ENCODE measurements at places on chromosomes 16 and 17.

DNA sequence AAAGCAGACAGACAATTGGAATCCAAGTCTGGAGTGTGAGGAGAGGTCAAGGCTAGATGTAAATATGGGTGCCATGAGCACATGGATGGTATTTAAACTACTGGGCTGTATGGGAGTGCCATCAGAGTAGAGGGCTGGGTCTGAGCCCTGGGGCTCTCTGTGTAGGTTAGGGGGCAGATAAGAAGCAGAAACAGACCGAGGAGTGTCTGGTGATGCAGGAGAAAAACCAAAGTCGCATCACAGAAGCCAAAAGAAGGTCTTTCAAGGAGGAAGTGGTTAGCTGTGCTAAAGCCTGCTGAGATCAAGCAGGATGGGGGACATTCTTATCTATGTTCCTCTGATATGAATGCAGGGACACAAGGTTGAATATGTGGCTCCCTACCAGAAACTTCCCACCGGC, 1.9 kb downstream of the TSEN54 start:
- DNase-seq, result no peak

GRCh38 chr16:71846431-71846830, 655 bp downstream of the ATXN1L start:
- peak; percentile 39 for DNase-seq

DNA sequence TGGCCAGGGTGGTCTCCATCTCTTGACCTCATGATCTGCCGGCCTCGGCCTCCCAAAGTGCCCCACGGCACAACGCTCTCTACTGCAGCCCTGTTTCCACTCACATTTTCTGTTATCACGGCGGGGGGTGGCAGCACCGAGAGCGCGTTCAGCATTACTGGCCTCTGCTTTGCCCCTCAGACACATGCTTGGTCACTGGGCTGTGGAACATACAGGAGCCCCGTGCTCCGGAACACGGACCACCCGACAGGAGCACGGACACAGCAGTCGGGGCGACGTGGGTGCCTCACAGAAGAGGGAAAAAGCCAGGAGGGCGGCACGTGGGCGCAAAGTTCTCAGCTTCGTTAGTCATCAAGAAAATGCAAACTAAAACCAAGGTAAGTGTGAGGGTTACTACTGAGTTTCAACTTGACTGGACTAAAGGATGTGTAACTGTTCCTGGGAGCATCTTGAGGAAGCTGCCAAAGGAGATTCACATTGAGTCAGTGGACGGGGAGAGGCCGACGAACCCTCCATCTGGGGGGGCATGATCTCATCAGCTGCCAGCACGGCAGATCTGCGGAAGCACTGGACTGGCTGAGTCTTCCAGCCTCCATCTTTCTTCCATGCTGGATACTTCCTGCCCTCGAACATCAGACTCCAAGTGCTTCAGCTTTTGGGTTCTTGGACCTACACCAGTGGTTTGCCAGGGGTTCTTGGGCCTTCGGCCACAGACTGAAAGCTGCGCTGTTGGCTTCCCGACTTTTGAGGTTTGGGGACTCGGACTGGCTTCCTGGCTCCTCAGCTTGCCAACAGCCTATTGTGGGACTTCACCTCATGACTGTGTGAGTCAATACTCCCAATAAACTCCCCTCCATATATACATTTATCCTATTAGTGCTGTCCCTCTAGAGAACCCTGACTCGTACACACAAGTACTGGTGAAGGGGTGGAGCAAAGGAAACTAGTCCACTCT, 106.8 kb downstream of the ZNF778 start:
- DNase-seq, result peak; percentile 66

GRCh38 chr16:67953641-67954375, 9.9 kb upstream of the LCAT start:
- DNase-seq, result no peak

GRCh38 chr16:4309102-4309832, 6.6 kb upstream of the GLIS2 start:
- no peak for DNase-seq

- peak; percentile 72 for DNase-seq
These were observed 61.8 kb downstream of the SMG6 start for GRCh38 chr17:2241823-2242222.

DNA sequence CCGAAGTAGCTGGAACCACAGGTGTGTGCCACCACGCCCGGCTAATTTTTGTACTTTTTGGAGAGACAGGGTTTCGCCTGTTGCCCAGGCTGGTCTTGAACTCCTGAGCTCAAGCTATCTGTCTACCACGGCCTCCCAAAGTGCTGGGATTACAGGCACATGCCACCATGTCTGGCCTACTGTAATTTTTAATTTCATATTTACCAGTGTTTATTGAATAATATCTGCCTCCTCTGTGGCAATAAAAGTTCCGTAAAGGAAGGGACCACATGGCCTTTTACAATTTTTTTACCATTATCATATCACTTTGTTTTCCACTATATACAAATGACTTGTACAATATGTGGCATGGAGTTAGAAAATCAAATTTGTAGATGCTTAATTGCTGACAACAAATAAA, 7.8 kb downstream of the USP31 start:
- no peak for DNase-seq

DNA sequence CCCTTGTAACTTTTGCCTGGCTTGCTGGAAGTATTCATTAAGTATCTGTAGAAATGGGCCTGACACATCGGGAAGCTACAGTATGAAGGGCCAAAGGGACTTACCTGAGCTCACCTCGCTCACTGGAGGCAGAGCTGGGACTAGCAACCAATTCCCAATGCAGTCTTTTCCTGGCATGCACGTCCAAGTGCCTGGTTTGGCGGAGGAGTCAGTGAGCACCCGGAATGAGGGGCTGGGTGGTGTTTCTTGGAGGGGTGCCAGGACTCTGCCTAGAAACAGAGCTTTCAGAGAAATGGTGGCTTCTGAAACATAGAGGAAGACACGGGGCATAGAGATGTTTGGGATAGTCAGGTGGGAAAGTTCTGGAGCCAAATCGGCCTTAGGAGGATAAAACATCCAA, 18.4 kb upstream of the GPRC5C start:
- DNase-seq, result no peak

GRCh38 chr16:56852401-56852730, 12.6 kb upstream of the SLC12A3 start:
- no peak for DNase-seq

DNA sequence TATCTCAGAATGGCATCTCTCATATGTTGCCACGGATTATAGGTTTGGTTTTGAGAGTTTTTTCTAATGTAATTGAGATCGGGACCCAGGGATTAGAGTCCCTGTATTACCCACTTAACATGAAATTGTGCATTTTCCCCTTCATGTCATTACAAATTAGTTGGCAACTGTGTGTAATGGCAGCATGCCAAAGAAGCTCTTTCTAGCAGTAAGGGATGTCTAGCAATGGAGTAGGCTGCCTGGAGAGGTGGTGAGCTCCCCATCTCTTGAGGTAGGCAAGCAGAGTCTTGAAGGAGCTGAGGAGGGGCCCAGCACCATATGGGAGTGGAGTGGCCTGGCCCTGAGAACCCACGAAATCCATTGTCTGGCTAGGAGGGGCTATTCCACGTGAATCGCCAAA, 10.0 kb upstream of the KATNB1 start:
- no peak for DNase-seq

GRCh38 chr17:48451489-48451888, 21.5 kb upstream of the SKAP1 start:
- no peak for DNase-seq

- peak; percentile 48 for DNase-seq
These were observed 11.3 kb downstream of the CX3CL1 start for GRCh38 chr16:57383276-57384247.

- DNase-seq, result no peak
These were observed 189.9 kb downstream of the ZFHX3 start for GRCh38 chr16:72857834-72858664.

- no peak for DNase-seq
These were observed 1.0 kb downstream of the SRCIN1 start for GRCh38 chr17:38604479-38605403.
